Activated CD8-positive, alpha-beta T cell treated with anti-CD3 and anti-CD28 coated beads for 36 hours (primary cell): ENCODE measurements at places on chromosomes 7 and 10. TPM values are rescaled to one million over a fixed set of nuclear protein-coding genes. Genes with fewer than 3 reads are reported as not detected.

DNA sequence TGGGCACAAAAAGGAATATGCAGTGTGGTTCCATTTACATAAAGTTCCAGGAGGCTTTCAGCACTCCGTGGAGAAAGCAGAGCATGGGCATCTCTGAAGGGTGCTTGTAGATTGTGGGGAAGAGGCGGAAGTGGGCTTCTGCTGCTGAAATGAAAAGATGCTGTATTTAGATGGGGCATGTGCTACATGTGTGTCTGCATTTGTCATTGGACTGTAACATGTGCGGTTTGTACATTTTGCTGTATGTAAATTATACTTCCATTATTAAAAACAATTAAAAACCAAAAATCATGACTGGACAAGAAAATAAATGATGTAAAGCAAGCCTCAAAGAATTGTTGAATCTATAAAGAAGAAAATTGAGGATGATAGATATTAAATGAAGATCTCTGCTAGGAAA is 334.0 kb downstream of the WDR37 start:
- H3K36me3 ChIP-seq = no peaks in the 10 kb centered on the region
- no peak overlapping the region for H3K27ac ChIP-seq
- no peaks in the 10 kb centered on the region for H3K4me1 ChIP-seq
- no peak overlapping the region for H3K4me3 ChIP-seq

GRCh38 chr7:130151591-130152492 is 53.4 kb downstream of the TMEM209 start:
- H3K4me1 ChIP-seq = no peaks in the 10 kb centered on the region
- peaks cover 9% of the 10 kb centered on the region for H3K27me3 ChIP-seq
- no peaks in the 10 kb centered on the region for H3K36me3 ChIP-seq
- no peak overlapping the region for H3K27ac ChIP-seq

GRCh38 chr10:23293145-23293724 is 51.4 kb downstream of the C10orf67 start:
- H3K27ac ChIP-seq = no peak overlapping the region
- no peaks in the 10 kb centered on the region for H3K36me3 ChIP-seq
- H3K27me3 ChIP-seq = peaks cover 12% of the 10 kb centered on the region

The NUTM2E gene
- 0.23 TPM for total RNA-seq

DNA sequence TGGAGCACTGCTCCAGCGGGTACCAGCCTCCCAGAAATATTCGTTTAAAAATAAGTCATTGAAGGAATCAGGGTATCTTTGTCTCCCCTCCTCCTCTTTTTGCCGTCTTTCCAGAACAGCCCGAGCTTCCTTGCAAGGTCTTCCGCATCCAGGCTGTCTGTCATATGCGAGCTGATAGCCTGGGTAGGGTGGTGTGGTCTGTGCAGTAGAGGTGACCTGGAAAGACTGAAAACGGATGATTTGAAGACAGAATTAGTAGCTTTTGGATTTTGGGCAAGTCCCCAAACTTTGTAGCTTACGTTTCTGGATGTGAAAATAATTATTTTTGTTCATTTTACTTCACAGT is 480 bp downstream of the VPS50 start:
- peaks cover 6% of the 10 kb centered on the region for H3K4me1 ChIP-seq
- H3K4me3 ChIP-seq = peak overlapping the region; percentile 95
- H3K27ac ChIP-seq = peak overlapping the region; percentile 92
- no peak for DNase-seq

The YAE1 gene
- 9.6 TPM for total RNA-seq

DNA sequence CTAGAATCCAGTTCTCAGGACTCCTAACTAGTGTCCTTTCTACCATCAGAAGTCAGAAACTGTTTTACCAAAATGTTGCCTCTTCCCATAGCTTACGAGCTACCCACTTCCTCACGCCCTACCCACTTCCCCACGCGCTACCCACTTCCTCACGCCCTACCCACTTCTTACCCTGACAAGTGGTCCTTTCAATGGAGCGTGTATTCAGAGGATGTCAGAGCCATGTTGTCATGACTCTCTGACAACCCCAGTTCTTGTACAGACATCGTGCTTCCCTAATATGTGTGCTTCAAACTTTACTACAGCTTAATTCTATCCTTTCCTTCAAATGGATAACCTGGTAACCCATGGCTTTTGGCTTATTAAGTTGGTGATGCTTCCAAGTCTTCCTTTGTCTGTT is 84.8 kb upstream of the PHF14 start:
- peaks cover 11% of the 10 kb centered on the region for H3K4me1 ChIP-seq
- DNase-seq = peak; percentile 7

- peaks cover 6% of the 10 kb centered on the region for H3K4me1 ChIP-seq
- no peaks in the 10 kb centered on the region for H3K27me3 ChIP-seq
- peak overlapping the region; percentile 77 for H3K4me3 ChIP-seq
- peak overlapping the region; percentile 82 for H3K27ac ChIP-seq
- peak; percentile 59 for DNase-seq
These were observed 64.0 kb downstream of the OAT start for GRCh38 chr10:124354411-124355382.

DNA sequence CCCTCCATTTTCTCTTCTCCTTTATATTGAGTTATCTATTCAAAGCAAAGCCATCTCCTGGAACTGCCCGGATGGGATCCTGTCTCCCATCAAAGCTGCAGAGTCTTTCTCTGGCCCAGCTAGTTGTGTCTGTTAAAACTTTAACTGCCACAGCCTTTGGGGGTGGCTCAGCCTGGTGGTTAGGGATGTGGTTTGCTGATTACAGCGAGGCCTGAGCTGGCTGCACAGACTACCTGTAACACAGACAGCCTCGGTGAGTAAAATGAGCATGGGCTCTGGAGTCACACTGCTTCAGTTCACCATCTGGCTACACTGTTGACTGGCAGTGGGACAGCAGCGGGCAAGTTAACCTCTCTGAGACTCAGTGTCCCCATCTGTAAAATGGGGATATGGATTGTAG is 18.4 kb upstream of the HABP2 start:
- H3K27ac ChIP-seq = no peak overlapping the region
- no peaks in the 10 kb centered on the region for H3K36me3 ChIP-seq
- DNase-seq = peak; percentile 16
- peaks cover 6% of the 10 kb centered on the region for H3K27me3 ChIP-seq

DNA sequence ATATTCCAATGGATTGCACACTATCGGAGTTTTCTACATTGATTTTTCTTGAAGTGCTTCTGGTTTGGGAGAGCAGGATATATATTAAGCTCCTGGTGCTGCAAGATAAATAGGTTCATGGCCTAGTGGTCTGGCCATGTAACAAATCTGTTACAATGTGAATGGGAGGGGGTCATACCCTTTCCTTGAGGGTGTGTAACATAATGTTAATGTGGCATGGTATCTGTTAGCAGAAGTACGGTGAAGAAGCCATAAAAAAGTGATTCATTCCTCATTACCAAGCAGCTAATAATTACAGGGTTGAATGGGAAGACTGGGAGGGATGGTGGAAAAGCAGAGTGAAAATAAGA is 61.2 kb downstream of the INHBA start:
- DNase-seq = no peak
- no peaks in the 10 kb centered on the region for H3K27me3 ChIP-seq
- H3K4me3 ChIP-seq = no peak overlapping the region
- no peaks in the 10 kb centered on the region for H3K36me3 ChIP-seq

GRCh38 chr10:5556576-5556975 is 31.8 kb downstream of the CALML3 start:
- no peaks in the 10 kb centered on the region for H3K27me3 ChIP-seq
- no peak overlapping the region for H3K4me3 ChIP-seq
- no peaks in the 10 kb centered on the region for H3K36me3 ChIP-seq
- H3K4me1 ChIP-seq = peaks cover 20% of the 10 kb centered on the region
- no peak for DNase-seq

GRCh38 chr7:69736126-69736810 is 138.0 kb downstream of the AUTS2 start:
- H3K4me1 ChIP-seq = peaks cover 19% of the 10 kb centered on the region
- peaks cover 8% of the 10 kb centered on the region for H3K27me3 ChIP-seq
- DNase-seq = no peak

The LRGUK gene
- total RNA-seq = not detected

DNA sequence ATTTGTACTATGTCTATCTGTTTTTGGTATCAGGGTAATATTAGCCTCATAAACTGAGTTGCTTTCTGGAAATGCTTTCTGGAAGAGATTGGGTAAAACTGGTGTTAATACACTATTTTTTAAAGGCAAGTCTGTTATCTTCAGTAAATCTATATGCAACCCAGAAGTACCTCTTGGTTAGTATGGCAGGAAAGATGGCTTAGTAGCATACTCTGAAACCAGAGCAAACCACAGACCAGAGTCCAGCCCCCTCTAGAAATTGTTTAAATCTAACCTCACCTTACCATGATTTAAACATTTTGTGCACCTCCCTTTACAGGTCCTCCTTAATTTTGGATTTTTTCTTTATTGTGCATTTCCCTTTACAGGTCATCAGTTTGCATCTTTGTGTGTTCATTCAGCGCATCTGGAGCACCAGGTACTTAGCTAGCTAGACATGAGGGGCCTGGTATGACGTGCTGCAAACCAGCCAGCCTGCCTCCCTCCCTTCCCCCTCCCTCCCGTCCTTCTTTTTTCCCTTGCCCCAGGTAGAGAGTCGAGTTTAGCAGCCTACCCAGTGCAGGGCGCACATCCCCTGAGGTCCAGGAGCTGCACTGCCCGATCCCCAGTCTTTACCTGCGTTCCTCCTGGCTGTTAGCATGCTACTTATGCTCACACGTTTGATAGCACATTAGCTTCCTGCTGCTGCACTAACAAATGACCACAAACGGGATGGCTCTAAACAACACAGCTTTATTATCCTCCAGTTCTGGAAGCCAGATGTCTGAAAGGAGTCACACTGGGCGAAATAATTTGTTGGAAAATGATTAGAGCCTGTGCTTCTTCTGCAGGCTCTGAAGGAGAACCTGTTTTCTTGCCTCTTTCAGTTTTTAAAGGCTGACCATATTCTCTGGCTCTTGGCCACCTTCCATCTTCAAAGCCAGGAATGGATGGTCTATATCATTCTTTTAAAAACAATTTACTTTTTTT is 299.9 kb upstream of the HABP2 start:
- H3K27ac ChIP-seq = no peak overlapping the region
- H3K4me1 ChIP-seq = no peaks in the 10 kb centered on the region
- H3K36me3 ChIP-seq = no peaks in the 10 kb centered on the region
- H3K27me3 ChIP-seq = no peaks in the 10 kb centered on the region
- no peak for DNase-seq

DNA sequence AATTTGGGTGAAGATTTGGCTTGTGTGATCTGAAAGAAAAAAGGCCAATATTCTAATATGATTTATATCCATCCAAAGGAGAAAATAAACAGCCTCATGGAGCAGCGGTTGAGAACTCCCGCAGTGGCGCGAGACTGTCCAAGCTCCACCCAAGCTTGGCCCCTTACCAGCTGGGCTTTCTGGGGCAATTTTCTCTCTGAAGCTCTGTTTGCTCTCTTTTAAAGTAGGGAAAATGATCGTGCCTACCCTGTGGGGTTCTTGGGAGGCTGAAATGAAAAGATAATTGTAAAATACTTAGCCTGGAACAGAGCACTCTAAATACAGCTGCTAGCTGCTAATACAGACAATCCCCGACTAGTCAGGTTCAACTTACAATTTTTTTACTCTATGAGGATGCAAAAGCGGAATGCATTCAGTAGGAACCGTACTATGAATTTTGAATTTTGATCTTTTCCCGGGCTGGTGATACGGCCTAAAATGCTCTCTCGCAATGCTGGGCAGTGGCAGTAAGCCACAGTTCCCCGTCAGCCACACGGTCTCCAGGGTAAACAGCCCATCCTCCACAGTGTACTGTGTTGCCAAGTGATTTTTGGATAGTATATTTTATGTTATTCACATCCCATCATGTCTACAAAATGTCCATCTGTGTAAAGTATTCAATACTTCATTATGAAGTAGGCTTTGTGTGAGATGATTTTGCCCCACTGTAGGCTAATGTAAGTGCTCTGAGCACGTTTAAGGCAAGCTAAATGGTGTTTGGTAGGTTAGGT is 137.7 kb downstream of the CHN2 start:
- H3K4me3 ChIP-seq = no peak overlapping the region
- H3K36me3 ChIP-seq = no peaks in the 10 kb centered on the region

- no peaks in the 10 kb centered on the region for H3K4me1 ChIP-seq
- H3K36me3 ChIP-seq = no peaks in the 10 kb centered on the region
- H3K27me3 ChIP-seq = no peaks in the 10 kb centered on the region
- H3K4me3 ChIP-seq = no peak overlapping the region
- DNase-seq = no peak
- no peak overlapping the region for H3K27ac ChIP-seq
These were observed 66.9 kb upstream of the DOCK1 start for GRCh38 chr10:126838316-126838715.

DNA sequence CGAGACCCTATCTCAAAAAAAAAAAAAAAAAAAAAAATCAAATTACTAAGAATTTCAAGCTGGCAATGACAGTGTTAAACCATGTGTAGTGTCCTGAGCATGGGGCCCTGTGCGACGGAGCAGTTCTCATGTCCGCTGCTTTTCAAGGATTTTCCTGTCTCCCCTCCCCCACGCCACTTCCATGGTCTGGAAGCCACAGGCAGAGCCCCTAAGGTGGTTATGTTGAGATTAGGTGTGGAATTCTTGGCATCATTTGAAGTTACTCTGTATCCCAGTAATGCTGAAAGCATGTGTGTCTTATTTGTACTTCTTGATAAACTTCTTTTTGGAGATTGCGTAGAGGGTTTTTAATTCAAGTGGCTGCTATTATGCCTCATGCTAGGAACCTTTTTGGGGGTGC is 65.2 kb downstream of the PFKFB3 start:
- H3K4me1 ChIP-seq = peaks cover 50% of the 10 kb centered on the region
- peaks cover 15% of the 10 kb centered on the region for H3K36me3 ChIP-seq
- DNase-seq = no peak
- H3K4me3 ChIP-seq = no peak overlapping the region

DNA sequence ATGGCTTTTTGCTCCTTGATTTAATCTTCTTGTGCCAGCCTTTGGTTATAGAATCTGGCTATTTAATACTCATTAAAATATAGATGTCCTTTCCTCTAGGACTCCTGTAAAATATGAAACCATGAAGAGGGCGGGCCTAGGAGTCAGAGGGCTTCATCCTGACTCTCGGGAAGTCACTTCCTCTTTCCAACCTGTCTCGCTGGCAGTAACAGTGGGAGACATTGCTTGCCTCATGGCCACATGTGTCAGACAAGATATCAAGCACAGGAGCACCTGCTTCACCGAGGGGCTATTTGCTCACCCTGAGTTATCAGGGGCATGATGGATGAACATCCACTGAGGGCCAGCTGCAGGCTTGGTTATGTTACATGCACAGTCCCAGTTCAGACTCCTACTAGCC is 31.0 kb downstream of the SLIT1 start:
- no peaks in the 10 kb centered on the region for H3K36me3 ChIP-seq
- no peak overlapping the region for H3K27ac ChIP-seq
- no peak overlapping the region for H3K4me3 ChIP-seq
- no peaks in the 10 kb centered on the region for H3K27me3 ChIP-seq
- no peak for DNase-seq

The HKDC1 gene
- total RNA-seq = not detected

The UCN3 gene
- total RNA-seq = not detected

The GTF2IRD2 gene
- 4.1 TPM for total RNA-seq
